ENCODE measurements at places on chromosomes 6 and 20.

GRCh38 chr6:157646012-157646411, 177.0 kb upstream of the SNX9 start:
- no peak for DNase-seq

GRCh38 chr6:91167846-91168245, 581.0 kb upstream of the MAP3K7 start:
- DNase-seq: no peak

- DNase-seq: no peak
Observed at GRCh38 chr20:33790566-33790965, 20.6 kb upstream of the CHMP4B start.

DNA sequence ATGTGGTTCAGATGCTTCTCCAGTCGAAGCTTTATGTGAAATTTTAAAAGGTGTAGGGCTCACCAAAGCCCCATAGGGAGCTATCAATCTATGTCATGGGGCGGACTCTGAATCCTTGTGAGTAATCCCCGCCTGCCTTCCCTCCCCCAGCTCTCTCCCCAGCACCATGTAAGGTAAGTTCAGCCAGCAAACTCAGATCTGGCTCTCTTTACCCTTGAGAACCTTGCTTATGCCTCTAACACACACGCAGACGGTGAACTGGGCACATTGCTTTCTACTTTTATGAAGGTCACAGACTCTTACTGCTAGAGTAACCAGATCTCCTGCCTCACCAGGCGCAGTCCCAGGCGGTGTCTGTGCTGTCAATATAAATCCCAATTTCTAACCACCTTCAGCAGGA, 82.6 kb upstream of the CNKSR3 start:
- peak; percentile 84 for DNase-seq

GRCh38 chr6:26459023-26459810, 1.5 kb downstream of the BTN2A1 start:
- DNase-seq: no peak

- no peak for DNase-seq
Observed at GRCh38 chr20:47269309-47270165, 87.0 kb downstream of the ZMYND8 start.

DNA sequence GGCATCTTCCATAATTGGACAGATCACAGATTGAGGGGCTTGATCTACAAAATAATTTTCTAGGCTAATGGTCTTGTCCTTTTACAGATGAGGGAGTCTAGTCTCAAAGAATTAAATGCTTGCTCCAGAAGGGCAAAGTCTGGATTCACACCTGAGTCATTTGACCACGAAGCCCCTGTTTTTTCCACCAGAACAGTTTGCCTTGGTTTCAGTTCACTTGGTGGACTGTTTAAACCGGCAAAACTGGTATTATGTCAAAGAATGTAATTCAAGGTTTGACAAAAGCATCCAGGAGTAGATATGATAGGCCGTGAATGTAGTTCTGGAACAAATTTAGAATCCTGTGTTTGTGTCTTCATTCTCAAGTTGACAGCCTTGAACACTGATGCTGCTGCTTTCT, 3.3 kb downstream of the MYO6 start:
- DNase-seq: no peak

DNA sequence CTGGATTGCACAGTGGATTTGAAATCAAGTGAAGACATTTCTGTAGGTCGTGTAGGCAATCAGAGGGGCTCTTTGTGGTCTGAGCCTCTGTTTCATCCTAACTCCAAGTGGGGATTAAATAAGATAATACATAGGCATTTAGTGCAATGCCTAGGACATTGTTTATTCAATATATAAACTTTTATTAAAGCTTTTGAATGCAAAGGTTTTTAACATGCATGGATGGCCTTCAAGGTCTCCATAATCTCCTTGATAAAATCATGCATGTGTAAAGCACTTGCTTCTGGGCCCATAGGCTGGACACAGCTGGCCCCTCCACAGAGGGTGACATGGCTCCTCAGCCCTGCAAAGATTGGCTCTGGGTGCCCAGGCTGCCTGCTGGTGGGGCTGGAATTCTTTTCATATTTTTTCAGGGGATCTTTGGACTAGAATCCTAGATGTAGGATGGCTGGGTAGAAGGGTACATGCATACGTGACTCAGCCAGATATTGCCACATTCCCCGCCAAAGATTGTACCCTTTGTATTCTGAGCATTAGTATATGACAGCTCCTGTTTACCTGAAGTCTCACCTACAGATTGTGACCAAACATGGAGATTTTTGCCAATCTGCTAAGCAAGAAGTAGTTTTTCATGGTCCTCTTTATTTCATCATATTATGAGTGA, 19.0 kb upstream of the AVP start:
- no peak for DNase-seq
